ENCODE measurements at places on chromosomes 12 and 14.

DNA sequence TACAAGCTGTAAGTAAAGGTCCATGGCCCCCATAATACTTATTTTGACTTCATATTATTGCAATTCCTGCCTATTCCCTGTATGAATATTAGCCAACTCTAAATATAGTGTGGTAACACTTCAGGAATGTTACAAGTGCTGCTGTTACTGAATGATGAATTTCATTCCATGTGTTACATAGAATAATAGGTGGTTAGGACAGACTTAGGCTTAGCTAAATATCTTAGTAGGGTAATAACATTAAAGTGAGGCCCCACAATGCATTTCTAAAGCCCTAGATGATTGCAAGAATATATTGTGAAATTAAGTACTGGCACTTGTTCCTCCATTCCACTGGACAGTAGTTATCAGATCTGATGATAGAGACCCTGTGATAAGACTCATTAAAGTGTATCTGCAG, 182.7 kb downstream of the PCNX1 start:
- DNase-seq = no peak

DNA sequence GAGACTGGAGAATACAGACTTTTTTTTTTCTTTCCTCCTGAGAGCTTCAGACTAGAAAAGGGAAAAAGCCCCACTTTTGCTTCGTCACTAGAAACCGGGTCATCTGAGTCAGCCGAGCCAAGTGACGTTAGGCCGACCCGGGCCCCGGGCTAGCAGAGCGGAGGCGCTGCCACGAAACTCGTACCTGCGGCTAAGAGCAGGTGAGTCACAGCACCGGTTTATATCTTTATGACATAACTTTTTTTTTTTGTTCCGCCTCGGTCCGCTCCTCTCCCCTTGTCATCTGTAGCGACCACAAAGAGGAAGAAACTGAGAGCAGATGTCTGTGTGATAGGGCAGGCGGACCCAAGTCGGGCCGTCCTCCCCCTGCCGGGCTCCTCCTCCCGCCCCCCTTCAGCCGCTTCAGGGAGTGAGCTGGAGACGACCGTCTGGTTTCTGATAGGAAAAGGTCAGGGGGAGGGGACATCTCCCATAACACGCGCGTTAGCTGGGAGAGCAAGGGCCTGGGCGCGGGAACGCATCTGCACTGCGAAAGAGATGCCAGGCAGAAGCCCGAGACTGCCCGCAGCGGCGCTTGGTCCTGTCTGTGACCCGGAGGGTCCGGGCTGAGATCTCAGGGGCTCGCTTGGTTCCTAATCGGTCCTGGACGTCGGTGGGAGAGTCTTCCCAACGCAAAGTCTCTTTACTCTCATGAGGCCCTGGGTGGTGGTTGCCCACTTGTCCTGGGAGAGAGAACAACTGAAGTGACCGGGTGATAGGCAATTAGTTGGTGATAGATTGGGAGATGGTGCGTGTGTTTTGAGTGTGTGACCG, 586 bp downstream of the TTC6 start:
- peak; percentile 93 for DNase-seq

GRCh38 chr14:103628221-103628683, 759 bp upstream of the KLC1 start:
- peak; percentile 89 for DNase-seq

DNA sequence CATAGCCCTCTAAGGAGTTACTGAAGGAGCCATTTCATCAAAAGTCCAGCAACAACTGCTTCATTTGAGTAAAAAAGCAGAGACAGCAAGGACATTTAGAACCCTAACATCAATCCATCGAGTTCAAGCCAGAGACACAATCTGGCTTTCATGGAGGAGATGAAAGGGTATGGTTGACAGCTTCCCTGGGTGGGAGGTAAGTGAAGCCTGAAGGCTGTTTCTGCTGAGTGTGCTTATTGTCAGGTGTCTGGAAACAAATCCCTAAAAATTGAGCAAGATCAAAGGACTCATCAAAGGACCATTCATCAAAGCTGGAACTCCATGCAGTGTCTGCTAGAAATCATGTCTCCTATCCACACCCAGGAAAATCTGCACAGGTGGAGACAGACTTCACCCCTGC, 104.4 kb upstream of the CCDC196 start:
- no peak for DNase-seq

DNA sequence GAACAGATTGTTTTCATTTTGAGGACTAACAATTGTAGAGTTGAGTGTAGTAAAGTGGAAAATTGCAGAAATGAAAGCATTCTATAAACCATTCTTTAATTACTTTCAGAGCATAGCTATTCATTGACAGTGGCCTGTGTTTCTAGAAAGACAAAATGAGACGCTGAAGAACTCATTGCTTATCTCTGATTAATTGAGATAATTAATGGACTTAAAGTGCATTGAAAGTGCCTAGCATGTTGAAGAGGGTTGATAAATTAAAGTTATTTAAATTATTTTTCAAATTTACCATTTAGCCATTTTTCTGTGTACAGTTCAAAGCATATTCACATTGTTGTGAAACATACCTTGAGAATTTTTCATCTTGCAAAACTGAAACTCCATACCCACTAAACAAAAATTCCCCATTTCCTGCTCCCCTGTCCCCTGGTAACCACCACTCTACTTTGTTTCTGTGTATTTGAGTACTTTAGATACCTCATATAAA, 57.4 kb downstream of the DAAM1 start:
- DNase-seq = no peak

DNA sequence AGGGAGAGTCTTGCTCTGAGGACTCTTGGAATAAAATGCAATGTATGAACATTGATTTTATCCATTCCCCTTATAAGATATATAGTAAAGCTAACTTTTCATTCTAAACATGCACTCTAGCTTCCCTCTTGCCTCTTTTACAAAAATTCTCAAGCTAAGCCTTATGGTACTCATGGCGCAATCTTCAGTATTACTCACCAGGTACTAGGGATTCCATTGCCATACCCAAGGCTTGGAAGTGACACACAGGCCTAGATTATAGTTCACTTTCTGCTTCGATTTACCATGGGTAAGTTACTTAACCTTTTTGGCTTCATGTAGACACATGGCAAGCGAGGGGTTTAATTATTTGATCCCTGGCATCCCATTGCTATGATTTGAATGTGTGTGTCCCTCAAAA, 331.5 kb downstream of the LRIG3 start:
- DNase-seq = no peak

- no peak for DNase-seq
Observed at GRCh38 chr12:7404275-7404674, 39.7 kb downstream of the CD163L1 start.

- no peak for DNase-seq
Observed at GRCh38 chr12:93645702-93646101, 31.5 kb upstream of the CRADD start.

DNA sequence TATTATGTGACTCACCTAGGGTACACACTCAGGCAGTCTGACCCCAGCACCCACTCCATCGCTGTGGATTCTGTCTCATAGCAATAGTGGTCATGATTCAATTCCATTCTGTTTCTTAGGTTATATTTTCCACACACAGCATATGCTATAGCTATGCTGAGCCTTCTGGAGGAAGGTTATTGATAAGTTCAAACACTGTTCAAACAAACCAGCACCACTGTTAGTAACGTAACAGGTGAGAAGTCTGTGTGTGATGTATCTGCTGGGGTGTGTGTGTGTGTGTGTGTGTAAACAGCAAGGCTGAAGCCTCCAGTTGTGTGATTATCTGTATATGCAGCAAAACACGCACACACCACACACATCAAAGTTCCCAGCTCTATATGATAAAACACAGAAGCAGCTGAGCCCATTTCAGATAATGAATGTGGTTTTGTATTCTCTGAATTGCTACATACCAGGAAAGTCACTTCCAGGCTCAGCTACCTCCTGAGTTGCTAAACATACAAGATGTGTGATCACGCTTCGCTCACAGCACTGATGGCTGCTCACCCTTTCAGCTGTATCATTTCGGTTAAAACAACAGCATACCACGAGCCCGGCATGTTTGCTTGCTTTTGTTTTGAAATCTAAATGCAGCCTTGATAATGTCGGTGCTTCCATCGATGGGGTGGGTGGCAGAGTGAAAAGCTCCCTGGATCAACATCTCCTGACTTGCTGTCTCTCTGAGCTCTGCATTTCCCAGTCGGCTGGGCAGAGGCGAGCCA, 6.8 kb upstream of the SYNE3 start:
- DNase-seq = peak; percentile 49

DNA sequence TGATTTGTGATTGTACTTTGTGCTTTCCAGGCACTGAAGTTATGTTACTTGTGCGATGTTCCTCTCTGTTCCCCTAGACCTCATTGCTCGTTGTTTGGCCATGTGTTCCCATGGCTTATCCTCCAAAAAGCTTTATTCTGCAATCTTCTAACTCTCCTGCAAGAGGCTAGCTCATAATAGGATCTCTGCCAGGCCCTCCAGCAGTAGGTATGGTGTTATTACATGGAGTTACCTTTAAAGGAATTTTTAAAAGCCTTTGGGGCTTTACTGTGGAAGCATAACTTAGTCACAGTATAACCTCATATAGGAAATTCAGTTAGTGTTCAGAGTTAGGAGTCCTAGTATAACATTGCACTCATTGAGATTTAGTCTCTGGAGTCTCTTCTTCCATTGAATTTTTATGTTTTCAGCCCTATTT, 292.3 kb downstream of the RAD51B start:
- no peak for DNase-seq

- no peak for DNase-seq
Observed at GRCh38 chr12:19277711-19278110, 148.2 kb downstream of the PLEKHA5 start.

DNA sequence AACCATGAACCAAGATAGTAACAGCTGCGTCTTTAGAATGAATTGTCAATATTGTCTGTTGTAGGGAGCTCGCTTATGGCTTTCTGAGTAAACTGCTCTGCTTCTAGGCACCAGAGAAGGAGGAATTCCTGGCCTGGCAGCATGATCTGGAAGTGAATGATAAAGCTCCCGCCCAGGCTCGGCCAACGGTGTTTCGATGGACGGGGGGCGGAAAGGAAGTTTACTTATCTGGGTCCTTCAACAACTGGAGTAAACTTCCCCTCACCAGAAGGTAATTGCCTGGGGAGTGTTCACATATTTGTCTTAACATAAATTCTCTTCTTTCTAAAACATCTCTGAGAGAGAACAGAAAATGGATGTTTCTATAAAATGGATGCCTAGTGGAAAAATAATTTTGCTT, 4.3 kb downstream of the PRKAB1 start:
- DNase-seq = no peak

GRCh38 chr12:111387747-111388323, 17.9 kb upstream of the SH2B3 start:
- DNase-seq = no peak

- DNase-seq = no peak
Observed at GRCh38 chr14:89014569-89014850, 190.1 kb downstream of the TTC8 start.

DNA sequence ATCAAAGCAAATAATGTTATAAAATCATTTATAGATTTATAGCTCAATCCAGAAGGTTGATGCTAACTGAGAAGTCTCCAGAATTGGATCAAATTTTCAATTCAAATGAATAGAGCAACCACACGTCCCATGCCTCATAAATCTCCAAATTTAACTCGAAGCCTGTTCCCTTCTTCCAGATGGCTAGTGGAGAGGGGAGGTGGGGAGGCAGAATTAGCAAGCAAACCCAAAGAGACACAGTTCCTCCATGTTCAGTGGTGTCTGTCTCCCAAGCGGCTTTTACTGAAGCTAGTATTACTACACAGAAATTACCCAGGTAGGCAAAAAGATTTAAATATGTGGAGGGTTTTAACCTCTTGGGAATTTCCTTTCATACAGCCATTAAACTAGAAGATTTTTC, 65.8 kb downstream of the DUSP6 start:
- DNase-seq = no peak

- DNase-seq = no peak
Observed at GRCh38 chr12:117563007-117563406, 201.6 kb upstream of the NOS1 start.

DNA sequence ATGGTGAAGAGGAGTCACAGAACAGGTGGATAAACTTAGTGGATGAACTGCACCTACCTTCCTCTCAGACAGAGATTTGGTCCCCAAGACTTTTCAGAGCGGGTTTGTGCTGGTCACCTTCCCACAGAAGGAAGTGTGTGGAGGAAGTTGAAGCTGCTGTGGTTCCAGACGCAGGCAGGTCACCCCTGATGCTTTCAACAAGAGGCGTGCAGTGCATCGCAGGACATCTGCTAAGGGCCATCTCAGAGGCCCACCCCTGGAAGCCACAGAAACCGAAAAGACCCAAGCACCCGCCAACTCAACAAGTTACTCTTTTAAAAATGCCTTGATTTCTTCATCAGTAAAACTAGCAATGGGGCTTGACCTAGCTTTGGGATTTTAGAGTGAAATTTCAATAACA, 1.0 kb upstream of the GPX2 start:
- DNase-seq = no peak

DNA sequence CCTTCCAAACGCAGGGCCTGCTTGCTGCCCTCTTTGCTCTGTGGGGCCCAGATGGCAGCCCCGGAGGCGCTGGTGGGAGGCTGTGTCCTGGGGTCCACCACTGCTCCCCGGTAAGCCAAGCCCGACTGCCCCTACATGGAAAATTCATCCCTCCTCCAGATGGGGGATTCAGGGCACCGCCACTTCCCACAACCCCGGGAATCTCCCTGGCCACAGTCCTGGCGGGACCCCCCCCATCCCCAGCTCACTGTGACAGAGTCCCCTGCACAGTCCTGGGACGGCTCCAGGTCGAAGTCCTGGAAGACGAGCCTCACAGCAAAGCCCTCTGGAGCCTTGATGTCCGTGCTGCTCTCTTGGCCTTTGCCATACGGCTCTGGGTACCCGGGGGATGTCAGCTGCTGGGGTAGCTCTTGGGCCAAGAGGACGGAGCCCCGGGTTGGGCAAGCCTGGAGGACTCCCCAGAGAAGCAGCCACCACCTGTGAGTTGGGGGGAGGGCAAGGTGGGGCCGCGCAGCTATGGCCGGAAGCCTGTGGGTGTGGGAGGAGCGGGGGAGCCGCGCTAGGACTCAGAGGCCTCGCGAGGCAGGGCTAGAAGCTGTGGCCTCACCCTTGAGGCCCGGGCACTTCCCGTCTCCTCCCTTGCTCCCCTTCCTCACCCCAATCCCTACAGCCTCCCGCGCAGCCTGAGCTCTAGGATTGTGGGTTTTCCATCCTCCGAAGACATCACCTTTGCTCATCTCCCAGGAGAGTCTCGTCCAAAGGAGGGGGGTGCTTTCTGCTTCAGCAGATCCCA, 815 bp downstream of the C1RL start:
- DNase-seq = peak; percentile 84

DNA sequence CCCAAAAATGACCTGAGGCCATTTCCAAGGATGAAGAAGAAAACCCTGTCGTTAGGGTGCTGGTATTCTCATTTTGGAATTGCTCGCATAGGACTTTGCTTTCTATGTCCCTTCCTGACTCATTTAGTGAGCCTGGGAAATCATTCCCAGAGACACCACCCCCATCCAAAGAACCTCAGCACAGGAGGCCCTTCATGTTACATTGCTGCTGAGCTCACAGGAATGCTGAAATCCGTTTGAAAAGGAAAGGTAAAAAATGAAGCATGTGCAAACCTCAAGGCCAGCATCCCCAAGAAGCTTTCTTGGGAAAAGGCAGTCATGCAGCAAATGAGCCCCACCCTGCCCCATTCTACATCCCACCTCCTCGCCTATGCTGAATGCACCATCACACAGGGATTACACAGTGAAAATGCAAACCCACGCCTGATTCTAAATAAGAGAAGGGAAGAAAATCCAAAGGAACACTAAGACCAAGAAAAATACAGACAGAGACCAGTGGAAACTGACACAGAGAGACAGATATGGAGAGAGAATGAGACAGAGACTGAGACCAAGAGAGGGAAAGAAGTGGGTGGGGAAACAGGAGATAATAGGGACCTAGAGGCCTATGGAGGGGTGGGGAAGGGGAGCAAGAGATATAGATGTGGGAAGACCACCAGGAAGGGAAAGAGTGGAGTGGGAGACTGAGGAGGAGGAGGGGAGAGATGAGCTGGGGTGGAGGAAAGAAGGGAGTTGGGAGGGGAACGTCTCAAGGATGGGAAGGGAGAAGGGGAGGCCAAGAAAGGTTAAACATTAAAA, 33.5 kb downstream of the NIN start:
- no peak for DNase-seq

All from right lobe of liver (tissue), 6 donors.